ENCODE measurements at places on chromosomes 12 and 14. TPM values are rescaled to one million over a fixed set of nuclear protein-coding genes. Genes with fewer than 3 reads are reported as not detected.

The IFNG gene
- not detected for total RNA-seq

The DLK1 gene
- total RNA-seq, result 6.1 TPM

The ANKRD33 gene
- total RNA-seq, result not detected

The TROAP gene
- 39.1 TPM for total RNA-seq

The LYZ gene
- not detected for total RNA-seq

The C14orf132 gene
- 2.6 TPM for total RNA-seq

DNA sequence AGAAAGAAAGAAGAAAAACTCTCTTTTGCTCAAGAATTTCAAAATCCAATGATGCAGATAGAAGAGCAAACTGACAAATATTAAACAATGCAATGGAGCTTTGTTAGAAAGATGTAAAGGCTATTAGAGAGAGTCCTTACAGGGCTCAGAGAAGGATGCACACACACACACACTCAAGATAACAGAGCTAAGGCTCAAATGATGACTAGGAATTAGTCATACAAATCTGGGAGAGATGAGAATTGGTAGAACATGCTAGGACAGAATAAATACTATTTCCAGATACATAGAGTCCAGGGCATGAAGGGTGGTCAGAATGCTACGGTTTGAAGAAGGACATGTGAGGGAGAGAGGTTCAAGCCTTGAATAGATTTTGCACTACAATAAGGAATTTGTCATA is 650.1 kb upstream of the MDGA2 start:
- no peak for DNase-seq

DNA sequence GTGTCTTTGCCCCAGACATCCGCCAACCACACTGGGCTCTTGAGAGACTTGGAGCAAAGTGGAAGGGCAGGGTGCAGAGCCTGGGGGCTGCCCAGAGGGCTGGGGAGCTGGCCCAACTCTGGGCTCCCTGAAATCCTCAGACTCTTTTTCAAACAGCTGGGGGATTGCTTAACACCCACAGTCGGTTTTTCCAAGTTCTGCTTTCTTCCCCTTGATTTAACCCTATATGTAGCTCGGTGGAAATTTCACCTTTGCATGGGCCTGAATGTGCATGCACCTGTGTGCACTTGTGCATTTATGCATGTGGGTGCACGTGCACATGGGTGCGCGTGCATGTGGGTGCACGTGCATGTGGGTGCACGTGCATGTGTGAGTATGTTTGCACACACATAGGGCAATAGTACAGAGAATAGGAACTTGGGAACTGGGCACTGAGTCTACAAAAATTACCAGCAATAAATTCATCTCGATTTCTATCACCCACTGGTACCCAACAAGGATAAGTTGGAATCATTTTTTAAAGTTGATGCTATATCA is 52.3 kb upstream of the RFLNA start:
- no peak for DNase-seq

DNA sequence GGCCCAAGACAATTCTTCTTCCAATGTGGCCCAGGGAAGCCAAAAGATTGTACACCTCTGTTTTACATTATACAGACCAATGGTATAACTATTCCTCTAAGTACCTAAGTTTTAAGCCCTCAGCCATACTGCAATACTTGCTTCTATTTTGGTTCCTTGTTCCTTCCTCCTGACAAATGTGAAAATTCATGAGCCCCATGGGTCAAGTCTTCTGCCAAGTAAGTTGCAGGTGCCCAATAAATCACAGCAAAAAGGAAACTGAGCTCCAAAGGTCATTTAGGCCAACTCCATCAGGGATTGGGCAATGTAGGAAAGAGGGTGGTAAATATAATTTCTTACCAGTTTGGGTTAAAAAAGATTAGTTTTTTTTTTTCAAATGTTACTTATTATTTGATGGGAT is 57.7 kb upstream of the NPFF start:
- no peak for DNase-seq

DNA sequence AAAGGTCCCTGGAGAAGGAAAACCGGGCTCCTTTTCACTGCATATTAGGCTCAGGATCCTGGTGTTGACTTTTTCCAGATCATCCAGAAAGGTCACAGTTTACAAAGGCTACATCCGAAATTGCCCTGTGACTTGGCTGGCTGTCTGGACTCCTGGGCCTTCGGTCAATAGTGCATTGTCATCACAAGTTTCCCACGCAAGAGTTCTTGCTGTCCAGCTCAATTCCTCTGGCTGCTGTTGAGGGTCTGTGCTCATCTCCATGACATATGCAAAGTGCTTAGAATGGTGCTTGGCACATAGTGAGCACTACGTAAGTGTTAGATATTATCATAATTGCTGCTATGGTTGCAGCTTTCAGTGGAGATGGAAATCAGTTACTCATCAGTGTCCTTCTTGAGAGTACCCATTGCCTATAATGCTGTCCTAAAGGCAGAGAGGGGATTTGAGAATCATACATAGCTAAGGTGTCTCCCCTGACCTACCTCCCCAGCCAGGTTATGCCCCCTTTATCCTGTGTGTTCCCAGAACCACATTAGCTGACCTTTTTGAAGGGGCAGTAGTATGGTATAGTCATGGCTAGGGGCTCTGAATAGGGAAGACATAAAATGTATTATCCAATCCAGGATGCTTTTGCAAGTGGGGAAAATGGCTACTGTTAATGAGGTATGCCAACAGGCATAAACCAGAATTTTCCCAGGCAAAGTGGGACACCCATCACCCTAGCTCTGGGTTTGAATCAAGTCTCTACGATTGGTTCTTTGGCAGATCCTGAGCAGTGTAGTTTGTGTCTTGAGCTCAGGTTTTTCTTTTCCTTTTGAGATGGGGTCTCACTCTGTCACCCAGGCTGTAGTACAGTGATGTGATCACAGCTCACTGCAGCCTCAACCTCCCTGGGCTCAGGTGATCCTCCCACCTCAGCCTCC is 132.0 kb upstream of the CCND2 start:
- no peak for DNase-seq

- DNase-seq, result no peak
These were observed 89.9 kb upstream of the RFX4 start for GRCh38 chr12:106492857-106493256.

GRCh38 chr14:32129124-32129523 is 52.0 kb downstream of the ARHGAP5 start:
- no peak for DNase-seq

DNA sequence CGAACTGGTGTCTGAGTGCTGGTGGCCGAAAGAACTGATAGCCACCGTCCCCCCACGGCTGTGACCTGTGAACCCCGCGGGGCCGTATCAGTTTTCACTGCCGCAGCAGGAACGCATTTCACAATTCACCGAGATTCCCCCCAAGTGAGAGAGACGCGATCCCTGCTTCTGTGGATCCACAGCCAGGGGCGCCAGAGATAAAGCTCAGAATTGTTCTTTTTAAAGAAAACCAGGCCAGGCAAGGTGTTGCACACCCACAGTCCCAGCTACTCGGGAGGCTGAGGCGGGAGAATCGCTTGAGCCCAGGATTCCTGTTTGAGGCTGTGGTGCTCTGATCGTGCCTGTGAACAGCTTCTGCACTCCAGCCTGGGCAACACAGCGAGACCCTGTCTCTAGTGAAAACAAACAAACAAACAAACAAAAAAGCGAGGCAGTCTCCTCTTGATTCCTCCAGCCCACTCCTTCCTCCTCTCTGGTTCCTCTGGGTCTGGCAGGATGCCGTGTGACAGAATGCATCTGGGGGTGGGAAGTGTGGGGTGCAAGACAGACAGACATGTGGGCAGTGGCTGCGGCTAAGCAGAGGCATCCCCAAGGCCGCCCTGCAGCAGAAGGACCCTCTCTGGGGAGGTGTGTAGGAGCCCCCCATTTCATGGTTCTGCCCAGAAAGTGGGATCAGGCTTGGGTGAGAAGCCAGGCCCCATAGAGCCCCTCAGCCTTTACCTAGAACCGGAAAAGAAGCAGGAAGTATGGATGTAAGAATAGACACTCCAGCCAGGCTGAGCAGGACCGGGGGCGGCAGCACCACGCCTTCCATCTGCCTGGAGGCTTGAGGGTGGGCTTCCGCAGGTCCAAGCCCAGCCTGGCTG is 39.2 kb upstream of the PPP1R13B start:
- no peak for DNase-seq

DNA sequence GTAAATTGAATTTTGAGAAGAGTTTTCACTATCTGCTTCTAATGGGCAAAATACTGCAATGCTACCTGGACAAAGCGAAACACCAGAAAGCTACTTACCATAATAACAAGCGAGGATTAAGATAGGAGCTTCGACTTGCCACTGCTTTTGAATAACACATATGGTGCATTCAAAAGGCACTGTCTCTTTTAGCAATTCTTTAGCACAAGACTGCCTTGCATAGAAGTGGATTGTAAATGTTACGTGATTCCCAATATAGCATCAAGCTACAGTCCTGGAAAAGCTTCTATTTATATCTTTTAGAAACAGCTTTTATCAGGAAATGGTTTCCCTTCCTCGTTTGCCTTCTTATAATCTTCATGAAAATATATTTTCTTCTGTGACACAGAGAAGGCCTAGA is 258.7 kb upstream of the PDE3A start:
- no peak for DNase-seq

DNA sequence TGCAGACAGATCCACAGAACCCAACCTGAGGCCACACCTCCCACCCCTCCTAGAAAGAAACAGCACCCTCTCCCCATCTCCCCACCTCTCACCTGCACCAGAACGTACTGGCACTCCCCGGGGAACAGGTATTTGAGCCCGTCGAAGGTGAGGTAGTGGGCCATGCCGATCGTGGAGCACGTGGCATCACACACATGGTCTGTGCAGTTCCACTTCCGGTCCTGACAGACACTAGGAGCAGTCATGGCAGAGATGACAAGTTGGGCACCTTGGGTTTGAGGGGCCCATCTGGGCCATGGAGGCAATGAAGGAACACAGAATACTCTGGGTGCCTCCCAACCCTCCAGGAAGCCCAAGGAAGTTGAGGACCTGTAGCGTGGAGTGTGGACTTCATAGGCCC is 89.5 kb upstream of the ANO2 start:
- no peak for DNase-seq

Measured in G401 (cell line).